Activated CD8-positive, alpha-beta memory T cell treated with anti-CD3 and anti-CD28 coated beads, Interleukin-2, amount 10 ng/mL, durations not matched to agents 7 days and 5 days (primary cell): ENCODE measurements at places on chromosomes 5 and 9. TPM values are rescaled to one million over a fixed set of nuclear protein-coding genes. Genes with fewer than 3 reads are reported as not detected.

Gene PCDHB5
- not detected for total RNA-seq

Gene BARHL1
- total RNA-seq = not detected

Gene SNCAIP
- total RNA-seq = not detected

Gene DMGDH
- 0.70 TPM for total RNA-seq

Gene LECT2
- total RNA-seq = not detected

Gene CNTNAP3
- not detected for total RNA-seq

Gene LMAN2
- 140 TPM for total RNA-seq

Gene SPINK5
- total RNA-seq = not detected

Gene HACD4
- total RNA-seq = 10.1 TPM

Gene SLC6A19
- total RNA-seq = not detected

Gene SLC38A9
- total RNA-seq = 21.9 TPM

Gene CCL27
- total RNA-seq = not detected

Gene PCDHA8
- not detected for total RNA-seq

Gene PAXX
- 94.8 TPM for total RNA-seq

Gene PURA
- total RNA-seq = 15.4 TPM

Gene F2RL1
- 0.47 TPM for total RNA-seq

Gene PDE8B
- total RNA-seq = not detected

Gene C9orf57
- total RNA-seq = not detected

Gene NIPSNAP3A
- total RNA-seq = 16.2 TPM

Gene EPB41L4B
- 0.23 TPM for total RNA-seq

Gene FXN
- total RNA-seq = 19.9 TPM

Gene SPDL1
- 45.6 TPM for total RNA-seq

Gene IFNA13
- not detected for total RNA-seq

Gene FBP2
- not detected for total RNA-seq

Gene CACNA1B
- not detected for total RNA-seq

Gene PCDHGA6
- total RNA-seq = 0.20 TPM

Gene RGMB
- 1.3 TPM for total RNA-seq

Gene TSSK1B
- not detected for total RNA-seq

Gene AGXT2
- total RNA-seq = not detected

Gene FLT4
- 2.8 TPM for total RNA-seq

Gene ZNF883
- total RNA-seq = 0.44 TPM

Gene ACTBL2
- not detected for total RNA-seq

Gene SLC1A3
- not detected for total RNA-seq

Gene HSPB3
- not detected for total RNA-seq

Gene TMOD1
- total RNA-seq = 0.88 TPM

Gene PCDHGA5
- total RNA-seq = 0.12 TPM

Gene CHSY3
- not detected for total RNA-seq
